Ovary (tissue), 10 donors: ENCODE measurements at places on chromosomes 13 and 19. TPM values are rescaled to one million over a fixed set of nuclear protein-coding genes. Genes with fewer than 3 reads are reported as not detected.

Gene CILP2
- 1.0 TPM for polyA plus RNA-seq

Gene PRODH2
- polyA plus RNA-seq = not detected

Gene SHISA7
- not detected for polyA plus RNA-seq

Gene PSG11
- polyA plus RNA-seq = not detected

Gene FFAR3
- polyA plus RNA-seq = not detected

Gene ADGRE2
- 1.8 TPM for polyA plus RNA-seq

Gene KLK3
- polyA plus RNA-seq = 0.24 TPM

Gene PKN1
- 16.6 TPM for polyA plus RNA-seq

Gene GPR12
- polyA plus RNA-seq = not detected

Gene LACC1
- polyA plus RNA-seq = 7.3 TPM

Gene KBTBD7
- polyA plus RNA-seq = 3.9 TPM

DNA sequence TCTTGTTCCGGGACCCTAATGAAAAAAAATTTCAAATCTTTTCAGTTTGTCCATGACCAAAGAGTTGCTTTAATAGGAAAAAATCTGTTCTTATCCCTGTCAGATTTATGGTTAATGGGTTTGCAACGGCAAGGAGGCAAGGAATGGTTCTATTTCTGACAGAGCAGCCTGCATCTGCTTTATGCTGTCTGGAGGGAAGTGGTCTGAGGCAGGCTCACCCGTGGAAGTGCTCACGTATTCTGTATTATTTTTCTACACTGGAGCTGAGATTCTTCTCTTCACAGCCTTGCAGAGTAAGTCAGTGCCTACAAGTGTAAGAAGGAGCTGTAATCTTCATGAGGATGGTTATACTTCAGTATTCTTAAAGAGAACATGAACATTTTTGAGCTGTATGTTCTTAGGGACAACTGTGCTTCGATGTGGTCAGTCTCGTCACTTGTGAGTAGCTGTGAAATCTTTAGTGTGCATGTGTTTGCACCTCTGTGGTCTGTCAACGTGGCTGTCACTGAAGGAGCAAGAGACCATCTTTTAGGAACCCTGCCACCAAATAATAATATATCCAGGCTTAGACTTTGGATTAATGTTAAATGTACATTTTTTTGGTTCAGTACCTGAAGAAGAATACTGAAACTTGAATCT, 114.3 kb downstream of the DNAJC3 start:
- no peak overlapping the region for H3K27ac ChIP-seq
- DNase-seq = no peak
- no peaks in the 10 kb centered on the region for H3K27me3 ChIP-seq
- H3K36me3 ChIP-seq = no peaks in the 10 kb centered on the region
- H3K4me1 ChIP-seq = no peaks in the 10 kb centered on the region

- H3K27ac ChIP-seq = no peak overlapping the region
- no peaks in the 10 kb centered on the region for H3K4me1 ChIP-seq
- H3K36me3 ChIP-seq = no peaks in the 10 kb centered on the region
- H3K27me3 ChIP-seq = no peaks in the 10 kb centered on the region
- no peak overlapping the region for H3K4me3 ChIP-seq
These were observed 71.3 kb downstream of the RAB20 start for GRCh38 chr13:110490009-110490770.

DNA sequence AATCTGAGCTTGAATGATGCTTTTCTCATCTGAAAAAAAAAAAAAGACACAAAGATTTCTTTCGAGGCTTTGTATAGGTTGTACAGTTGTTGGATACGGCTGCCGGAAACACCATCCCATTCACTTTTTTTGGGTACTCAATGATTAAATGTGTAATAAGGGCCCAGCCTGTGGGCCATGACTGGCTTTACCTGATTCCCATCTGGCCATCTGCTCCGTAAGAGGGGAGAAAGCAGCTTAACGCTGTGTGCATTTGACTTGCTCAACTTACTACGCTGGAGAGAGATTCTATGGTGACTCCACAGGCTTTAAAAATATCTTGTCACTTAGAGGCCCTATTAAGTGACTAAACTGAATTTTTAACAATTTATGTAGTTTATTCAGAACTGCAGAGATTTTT, 731 bp downstream of the ZNF558 start:
- no peaks in the 10 kb centered on the region for H3K36me3 ChIP-seq
- peaks cover 2% of the 10 kb centered on the region for H3K4me1 ChIP-seq
- H3K27me3 ChIP-seq = no peaks in the 10 kb centered on the region
- peak overlapping the region; percentile 93 for H3K4me3 ChIP-seq
- no peak overlapping the region for H3K27ac ChIP-seq

DNA sequence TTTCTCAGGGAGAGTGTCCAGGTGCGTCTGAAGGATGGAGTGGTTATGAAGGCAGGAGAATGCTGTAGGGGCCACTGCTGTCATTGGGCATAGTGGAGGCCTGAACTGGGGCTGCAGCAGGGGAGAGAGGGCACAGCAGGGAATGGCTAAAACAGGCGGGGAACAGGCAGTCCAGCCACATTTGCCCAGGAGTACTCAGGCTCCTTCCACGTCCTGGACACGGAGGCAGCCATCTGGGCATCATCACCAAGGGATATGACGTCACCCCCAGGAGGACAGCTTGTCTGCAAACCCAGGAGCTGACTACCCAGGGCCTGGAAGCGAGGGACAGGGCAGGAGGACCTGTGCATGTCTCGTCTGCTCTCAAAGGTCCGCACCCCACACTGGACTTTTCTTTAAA, 22.2 kb downstream of the VSTM2B start:
- H3K36me3 ChIP-seq = no peaks in the 10 kb centered on the region
- H3K27ac ChIP-seq = no peak overlapping the region
- DNase-seq = no peak
- H3K27me3 ChIP-seq = no peaks in the 10 kb centered on the region
- H3K4me3 ChIP-seq = no peak overlapping the region

DNA sequence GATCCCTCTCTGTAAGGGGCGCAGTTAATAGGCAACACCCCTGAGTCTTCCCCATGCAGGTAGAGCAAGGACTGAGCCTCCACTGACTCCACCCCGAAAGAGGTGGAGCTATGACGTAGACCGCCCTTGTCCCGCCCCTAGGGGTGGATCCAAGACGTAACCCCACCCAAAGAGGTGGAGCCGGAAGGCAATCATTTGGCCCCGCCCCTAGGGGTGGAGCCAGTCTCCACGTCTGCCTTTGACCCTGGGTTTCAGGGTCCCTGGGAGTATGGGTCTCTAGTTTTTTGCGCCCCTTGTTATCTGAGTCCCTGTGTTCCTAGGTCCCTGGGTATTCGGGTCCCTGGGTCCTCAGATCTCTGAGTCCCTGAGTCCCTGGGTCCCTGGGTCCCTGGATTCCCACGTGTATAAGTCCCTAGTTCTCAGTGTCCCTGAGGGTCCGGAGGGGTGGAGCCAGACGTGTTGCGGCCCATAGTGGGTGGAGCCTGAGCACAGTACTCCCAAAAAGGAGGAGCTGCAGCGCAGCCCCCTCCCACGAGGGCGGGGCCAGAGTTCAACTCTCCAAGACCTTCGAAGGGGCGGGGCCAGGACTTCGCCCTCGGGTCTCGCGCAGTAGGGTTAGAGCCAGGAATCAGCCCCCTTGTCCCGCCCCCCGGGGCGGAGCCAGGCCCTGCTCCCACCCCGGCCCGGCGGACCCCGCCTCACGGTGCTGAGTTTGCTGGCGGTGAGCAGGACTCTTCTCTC, 5.3 kb downstream of the DENND1C start:
- H3K27ac ChIP-seq = no peak overlapping the region
- peaks cover 5% of the 10 kb centered on the region for H3K4me1 ChIP-seq
- H3K4me3 ChIP-seq = no peak overlapping the region
- no peaks in the 10 kb centered on the region for H3K36me3 ChIP-seq

GRCh38 chr19:31066385-31066784, 282.9 kb downstream of the TSHZ3 start:
- H3K27me3 ChIP-seq = no peaks in the 10 kb centered on the region
- H3K4me3 ChIP-seq = no peak overlapping the region
- peaks cover 3% of the 10 kb centered on the region for H3K4me1 ChIP-seq
- no peaks in the 10 kb centered on the region for H3K36me3 ChIP-seq

- H3K4me3 ChIP-seq = no peak overlapping the region
- H3K27me3 ChIP-seq = no peaks in the 10 kb centered on the region
- H3K4me1 ChIP-seq = no peaks in the 10 kb centered on the region
- no peaks in the 10 kb centered on the region for H3K36me3 ChIP-seq
These were observed 38.4 kb upstream of the TCF3 start for GRCh38 chr19:1690699-1691307.

DNA sequence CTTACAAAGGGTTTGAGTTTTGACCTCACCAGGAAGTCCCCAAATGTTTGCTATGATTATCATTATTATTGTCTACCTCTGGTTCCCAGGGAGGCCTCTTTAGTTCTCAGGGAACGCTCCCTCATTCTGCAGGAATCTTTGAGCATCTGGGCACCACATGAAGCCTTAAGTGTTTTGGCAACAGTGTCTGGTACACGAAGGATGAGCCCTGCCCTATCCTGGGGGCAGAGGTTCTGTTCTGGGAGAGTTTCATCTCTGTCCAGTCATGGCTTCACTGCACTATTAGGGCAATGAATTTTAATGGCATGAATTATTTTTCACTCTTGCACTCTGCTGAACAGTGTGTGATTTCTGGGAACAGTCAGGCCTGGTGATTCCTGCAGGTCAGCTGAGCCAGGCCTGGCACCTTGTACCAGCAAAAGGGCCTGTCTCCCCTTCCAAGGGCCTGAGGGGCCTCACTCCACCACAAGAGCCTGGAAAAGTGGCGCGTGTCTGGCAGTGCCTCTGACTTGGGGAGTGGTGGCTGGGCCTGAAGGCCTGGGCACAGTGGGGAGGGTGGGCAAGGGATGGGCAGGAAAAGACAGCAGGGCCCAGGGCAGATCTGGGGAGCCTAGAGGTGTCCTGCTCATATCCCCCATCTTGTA, 4.6 kb downstream of the FAM187B start:
- no peaks in the 10 kb centered on the region for H3K4me1 ChIP-seq
- H3K27me3 ChIP-seq = no peaks in the 10 kb centered on the region
- no peak overlapping the region for H3K27ac ChIP-seq
- no peak overlapping the region for H3K4me3 ChIP-seq
- DNase-seq = no peak

- H3K4me3 ChIP-seq = no peak overlapping the region
- no peaks in the 10 kb centered on the region for H3K4me1 ChIP-seq
- H3K36me3 ChIP-seq = no peaks in the 10 kb centered on the region
- no peak overlapping the region for H3K27ac ChIP-seq
These were observed 60.0 kb downstream of the VWA8 start for GRCh38 chr13:41900918-41901317.

DNA sequence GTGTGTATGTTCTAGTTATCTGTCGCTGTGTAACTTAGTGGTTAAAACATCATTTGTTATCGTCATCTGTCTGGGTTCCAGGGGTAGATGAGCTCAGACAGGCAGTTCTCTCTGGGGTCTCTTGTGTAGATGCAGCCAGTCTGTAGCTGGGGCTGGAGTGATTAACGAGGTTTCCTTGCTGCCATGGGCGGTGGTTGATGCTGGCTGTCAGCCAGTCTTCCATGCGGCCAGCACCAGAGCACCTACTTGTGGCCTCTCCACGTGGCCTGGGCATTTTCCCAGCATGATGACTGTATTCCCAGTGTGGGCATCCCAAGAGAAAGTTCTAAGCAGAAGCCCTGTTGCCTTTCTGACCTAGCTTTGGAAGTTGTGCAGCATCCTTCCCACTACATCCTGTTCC, 10.7 kb downstream of the ERCC5 start:
- H3K4me3 ChIP-seq = no peak overlapping the region
- H3K36me3 ChIP-seq = no peaks in the 10 kb centered on the region
- H3K4me1 ChIP-seq = no peaks in the 10 kb centered on the region
- no peak overlapping the region for H3K27ac ChIP-seq
- no peak for DNase-seq

GRCh38 chr13:73001971-73002370, 56.8 kb upstream of the KLF5 start:
- no peaks in the 10 kb centered on the region for H3K36me3 ChIP-seq
- no peaks in the 10 kb centered on the region for H3K27me3 ChIP-seq
- no peak for DNase-seq
- H3K4me3 ChIP-seq = no peak overlapping the region

DNA sequence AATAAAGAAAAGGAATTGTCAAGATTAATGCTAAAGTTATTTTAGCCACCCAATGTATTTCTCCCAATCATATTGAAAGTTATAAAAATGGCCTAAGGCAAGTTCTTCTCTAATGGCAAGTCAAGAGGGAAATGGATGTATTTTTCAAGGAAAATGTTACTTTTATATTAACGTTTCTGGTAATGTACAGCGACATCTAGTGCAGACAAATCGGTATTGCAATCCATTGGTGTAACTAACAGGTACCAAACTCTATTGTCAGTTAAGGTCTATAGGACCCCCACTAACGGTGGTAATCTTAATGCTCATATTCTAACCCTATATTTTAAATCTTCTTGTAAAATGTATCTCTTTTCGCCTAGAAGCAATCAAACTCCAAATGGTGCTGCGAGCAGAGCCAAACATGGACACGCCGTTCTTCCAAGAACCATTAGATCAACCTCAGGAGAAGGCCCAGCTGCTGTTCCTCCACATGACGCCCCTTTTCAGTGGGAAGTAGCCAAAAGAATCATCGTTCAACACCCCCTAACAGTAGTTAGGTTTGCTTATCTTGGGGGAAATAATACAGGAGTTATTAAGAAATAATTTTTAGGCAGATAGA, 98.5 kb upstream of the PABPC3 start:
- DNase-seq = no peak
- no peak overlapping the region for H3K4me3 ChIP-seq
- H3K27ac ChIP-seq = no peak overlapping the region
- no peaks in the 10 kb centered on the region for H3K4me1 ChIP-seq
- H3K27me3 ChIP-seq = no peaks in the 10 kb centered on the region
- no peaks in the 10 kb centered on the region for H3K36me3 ChIP-seq

- H3K4me3 ChIP-seq = no peak overlapping the region
- peaks cover 27% of the 10 kb centered on the region for H3K4me1 ChIP-seq
- H3K27ac ChIP-seq = no peak overlapping the region
- no peaks in the 10 kb centered on the region for H3K27me3 ChIP-seq
- DNase-seq = no peak
These were observed 7.9 kb downstream of the PTBP1 start for GRCh38 chr19:805166-805551.

DNA sequence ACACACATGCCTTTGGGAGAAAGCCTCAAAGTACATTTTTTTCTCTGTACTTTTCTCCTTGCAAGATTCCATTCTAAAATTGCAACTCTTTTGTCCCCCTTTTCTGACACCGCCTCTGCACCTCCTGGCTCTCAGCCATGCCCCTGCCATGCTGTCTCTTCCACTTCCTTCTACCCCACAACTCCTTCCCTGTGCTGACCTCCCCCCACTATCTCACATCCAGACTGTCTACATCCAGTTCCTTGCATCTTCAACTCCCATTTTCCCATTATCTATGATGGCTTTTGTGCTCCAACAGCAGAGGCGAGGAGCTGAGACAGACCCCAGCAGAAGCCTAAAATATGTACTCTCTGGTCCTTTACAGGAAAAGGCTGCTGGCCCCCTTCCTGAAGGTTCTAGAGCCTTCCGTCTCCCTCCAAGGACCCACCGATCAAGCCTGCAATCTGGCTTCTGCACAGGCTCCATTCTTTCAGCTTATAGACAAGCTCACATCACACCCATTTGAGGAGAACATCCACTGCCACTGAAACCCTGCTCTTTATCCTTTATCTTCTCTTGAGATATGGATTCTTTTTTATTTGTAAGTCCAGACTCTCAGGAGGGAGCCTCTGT, 50.2 kb downstream of the RFX2 start:
- no peaks in the 10 kb centered on the region for H3K36me3 ChIP-seq
- H3K4me3 ChIP-seq = no peak overlapping the region
- no peak for DNase-seq
- H3K27ac ChIP-seq = no peak overlapping the region
- peaks cover 33% of the 10 kb centered on the region for H3K4me1 ChIP-seq
